Activated T-helper 1 cell treated with anti-CD3 and anti-CD28 coated beads, Interleukin-2, amount 50 U/mL, for 16 hours (primary cell): ENCODE measurements at places on chromosomes 2 and 18.

GRCh38 chr2:9256570-9257043, 50.0 kb downstream of the ASAP2 start:
- no peak for DNase-seq

- DNase-seq, result no peak
Observed at GRCh38 chr2:160989778-160990177, 170.4 kb upstream of the TANK start.

DNA sequence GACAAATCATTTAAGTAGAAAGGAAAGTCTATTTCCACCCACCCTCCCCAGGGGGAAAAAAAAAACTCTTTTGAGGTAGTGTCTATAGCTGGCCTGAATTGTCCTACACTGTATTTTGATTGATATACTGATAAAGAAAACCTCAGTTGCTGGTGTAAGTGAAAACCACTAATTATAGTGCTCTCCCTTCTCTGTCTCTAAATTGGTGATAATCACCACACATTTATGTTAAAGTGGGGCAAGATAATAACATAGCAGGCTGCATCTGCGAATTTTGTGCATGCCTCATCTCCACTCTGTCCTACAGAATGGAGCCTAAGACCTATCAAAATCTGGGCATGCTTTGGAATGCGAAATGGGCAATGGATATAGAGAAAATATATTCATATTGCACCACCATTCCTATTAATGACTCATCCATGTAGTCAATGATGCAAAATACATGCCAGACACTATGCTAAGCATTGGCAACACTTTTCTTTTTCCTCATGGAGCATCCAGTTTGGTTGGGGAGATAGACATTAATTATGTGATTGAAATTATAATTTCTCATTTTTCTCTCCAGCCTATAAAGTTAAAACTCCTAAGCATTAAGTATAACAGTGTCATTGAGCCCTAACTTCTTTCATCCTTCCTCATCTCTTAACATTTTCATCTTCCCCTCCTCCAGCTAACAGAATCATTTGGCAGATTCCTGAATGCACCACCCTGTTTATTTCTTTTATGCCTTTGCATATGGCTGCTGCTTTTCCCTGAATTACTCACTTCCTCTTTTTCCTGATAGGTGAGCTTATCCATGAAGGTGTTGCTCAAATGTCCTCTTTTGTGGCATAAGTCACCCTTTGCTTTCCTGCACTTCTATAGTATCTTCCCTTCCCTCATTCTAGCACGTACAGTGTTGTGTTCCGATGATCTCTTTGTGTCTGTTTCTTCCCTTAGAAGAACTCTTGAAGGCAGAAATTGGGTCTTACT, 58.2 kb downstream of the SLC9A2 start:
- DNase-seq, result no peak

- DNase-seq, result no peak
Observed at GRCh38 chr18:6648581-6648980, 80.9 kb upstream of the ARHGAP28 start.

DNA sequence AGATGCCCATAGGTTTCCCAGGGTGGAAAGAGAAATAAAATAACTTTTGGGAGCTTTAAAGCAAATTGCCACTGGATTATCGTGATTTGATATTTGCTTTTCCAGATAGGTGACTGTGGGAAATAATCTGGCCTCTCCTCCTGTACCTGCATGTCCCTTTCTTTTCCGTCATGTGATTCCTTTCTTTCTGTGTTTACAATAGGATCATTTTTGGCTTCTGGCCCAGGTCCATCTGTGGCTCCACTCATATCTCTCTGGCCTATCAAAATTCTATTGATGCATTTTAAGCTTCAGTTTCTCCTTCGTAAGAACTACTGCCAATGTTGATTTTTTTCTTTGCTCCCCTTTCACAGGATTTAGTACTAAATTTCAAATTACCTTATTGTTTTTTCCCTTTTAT, 153.6 kb downstream of the CCDC85A start:
- DNase-seq, result no peak

DNA sequence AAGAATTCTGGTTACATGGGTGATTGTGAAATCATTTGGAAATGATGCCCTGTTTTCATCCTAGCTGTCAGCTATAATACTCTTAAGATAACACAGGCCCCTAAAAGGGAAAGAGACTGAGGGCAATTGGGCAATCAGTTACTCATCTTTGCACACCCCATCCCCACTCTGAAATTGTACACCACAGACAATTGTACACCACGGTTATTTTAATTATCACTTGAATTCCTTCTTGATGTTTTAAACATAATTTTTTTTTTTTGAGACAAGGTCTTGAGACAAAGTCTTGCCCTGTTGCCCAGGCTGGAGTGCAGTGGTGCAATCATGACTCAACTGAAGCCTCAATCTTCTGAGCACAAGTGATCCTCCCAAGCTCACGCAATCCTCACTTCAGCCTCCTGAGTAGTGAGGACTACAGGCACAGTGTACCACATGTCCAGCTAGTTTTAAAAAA, 862.4 kb upstream of the ACVR2A start:
- no peak for DNase-seq

DNA sequence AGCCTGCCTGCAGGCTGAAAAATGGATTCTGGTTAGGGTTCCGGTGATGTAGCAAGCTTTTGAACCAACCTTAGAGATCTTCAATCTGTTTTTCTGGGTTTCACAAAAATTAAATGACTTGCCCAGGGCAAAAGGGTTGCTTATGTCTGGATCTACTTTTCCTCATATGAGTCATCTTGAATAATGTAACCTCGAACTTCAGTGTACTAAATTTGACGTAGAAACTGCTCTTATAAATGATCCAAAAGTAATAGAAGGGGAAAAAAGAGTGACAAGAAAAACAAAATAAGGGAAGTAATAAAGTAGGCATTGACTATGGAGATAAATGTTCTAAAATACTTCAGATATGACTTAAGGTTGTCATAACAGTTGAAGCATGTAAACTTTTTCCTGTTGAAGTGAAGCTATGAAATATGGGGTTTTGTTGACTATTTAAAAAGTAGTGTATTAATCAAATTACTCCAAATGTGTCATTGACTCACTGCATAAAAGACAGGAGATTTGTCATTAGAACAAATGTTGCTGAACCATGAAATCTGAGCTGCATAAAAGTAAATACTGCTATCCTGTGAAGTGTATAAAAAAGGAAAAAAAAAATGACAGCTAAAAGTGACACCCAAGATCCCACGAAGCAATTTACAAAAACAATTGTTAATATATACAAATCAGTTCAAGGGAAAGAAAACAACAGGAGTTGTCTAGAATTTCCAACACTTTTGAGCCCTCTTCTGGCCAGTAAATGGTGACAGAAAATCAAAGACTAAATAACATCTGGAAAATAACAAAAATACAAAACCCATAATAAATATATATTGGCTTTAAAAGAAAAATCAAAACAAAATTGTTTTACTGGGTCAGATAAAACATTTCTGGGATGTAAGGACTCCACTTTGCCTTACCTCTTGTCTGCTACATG, 103.6 kb upstream of the SERPINE2 start:
- no peak for DNase-seq

DNA sequence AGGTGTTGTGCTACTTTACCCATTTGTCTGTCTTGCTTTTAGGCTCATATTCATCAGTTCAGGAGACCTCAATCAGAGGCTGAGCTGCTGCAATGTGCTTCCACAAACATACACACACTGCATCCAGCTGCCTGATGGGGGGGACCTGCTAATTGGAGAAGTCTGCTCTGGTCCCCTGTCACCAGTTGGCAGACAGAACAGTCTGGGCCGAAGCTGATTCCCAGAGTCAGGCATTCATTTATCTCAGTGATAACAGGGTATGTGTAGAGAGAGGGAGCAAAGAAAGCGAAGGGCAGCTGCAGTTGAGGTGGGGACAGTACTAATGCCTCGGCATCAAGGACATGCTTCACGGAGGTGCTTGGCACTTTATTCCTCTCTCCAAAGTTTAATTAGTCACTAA, 584.3 kb upstream of the PIK3C3 start:
- no peak for DNase-seq

DNA sequence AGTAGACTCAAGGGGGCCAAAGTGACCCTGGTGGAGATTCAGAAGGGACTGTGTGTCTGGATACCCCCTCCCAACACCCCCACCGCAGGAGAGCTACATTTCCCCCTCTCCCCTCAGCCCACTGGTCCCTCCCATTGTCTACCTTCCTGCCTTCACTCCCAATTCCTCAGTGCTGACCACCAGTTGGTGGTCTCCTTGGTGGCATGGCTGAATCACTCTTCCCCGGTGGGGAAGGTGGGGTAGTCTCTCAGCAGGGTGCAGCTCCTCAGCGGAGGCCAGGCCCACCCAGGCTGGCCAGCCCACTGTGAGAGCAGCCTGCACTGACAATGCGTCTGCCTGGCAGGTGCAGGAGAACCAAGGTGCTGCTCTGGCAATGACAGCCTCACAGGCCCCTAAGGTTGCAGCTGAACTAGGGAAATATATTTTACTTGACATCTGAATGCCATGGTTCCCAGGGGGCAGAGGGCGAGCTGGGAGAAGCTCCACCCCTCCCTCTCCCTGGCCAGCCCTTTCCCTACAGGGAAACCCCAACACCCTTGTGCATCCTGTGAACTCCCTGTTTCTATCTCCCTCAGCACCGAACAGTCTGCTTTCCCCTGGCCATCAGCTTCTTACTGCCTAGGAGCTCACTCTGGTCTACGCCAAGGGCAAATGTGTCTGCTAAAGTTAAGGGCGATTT, 62.6 kb upstream of the PAX8 start:
- no peak for DNase-seq

DNA sequence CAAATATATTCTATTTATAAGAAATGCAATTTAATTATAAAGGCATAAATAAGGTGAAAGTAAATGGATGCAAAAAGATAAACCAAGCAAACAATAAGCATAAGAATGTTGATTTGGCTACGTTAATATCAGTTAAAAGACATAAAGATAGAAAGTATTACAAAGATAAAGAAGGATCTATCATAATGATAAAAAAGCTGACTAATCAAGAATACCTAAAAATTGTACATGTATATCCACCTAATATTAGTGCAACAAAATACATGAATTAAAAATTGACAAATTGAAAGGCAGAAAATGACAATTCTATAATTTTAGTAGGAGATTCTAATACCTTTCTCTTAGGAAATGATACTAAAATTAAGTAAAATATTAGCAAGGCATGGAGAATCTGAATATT, 21.5 kb downstream of the SLC9A4 start:
- DNase-seq, result no peak

GRCh38 chr18:61929881-61930640, 37.3 kb upstream of the RNF152 start:
- no peak for DNase-seq

GRCh38 chr2:222907790-222908441, 47.1 kb downstream of the ACSL3 start:
- no peak for DNase-seq

- DNase-seq, result no peak
Observed at GRCh38 chr2:138245310-138245709, 256.3 kb upstream of the SPOPL start.

- DNase-seq, result no peak
Observed at GRCh38 chr2:9388950-9389911, 34.1 kb downstream of the ITGB1BP1 start.

- DNase-seq, result no peak
Observed at GRCh38 chr2:109126501-109126860, 2.5 kb upstream of the SH3RF3 start.
